ENCODE measurements at places on chromosomes 12 and 14.
A peak's percentile ranks its signal among the peaks of the same experiment; 100 is the strongest.

DNA sequence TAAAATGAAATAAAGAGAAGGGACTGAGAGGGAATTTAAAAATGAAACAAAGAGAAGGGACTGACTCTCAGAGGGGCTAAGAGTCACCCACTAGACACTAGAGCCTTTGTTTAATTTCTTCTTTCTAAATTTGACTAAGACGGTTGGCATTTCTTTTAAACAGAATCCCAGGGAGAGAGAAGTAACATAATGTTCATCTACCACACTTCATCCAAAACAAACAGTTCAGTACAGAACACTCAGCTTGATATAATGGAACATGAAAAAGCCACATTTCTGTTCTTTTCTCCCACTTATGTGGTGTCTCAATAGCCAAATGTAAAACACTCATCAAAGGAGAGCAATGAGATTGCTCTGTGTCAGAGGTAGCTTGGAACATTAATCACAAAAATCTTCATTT, 10.1 kb upstream of the NT5DC3 start:
- no peak for DNase-seq

DNA sequence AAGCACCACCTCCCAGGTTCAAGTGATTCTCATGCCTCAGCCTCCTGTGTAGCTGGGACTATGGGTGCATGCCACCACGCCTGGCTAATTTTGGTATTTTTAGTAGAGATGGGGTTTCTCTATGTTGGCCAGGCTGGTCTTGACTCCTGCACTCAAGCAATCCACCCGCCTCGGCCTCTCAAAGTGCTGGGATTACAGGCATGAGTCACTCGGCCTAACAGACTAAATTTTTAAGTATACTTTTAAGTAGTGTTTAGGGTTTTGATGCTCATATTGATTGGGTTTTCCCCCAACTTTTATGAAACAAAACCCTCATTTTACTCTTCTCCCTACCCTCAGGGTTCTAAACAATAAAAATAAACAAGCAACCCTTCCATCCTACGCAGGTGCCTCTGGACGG, 5.5 kb downstream of the MYO1A start:
- no peak for DNase-seq

DNA sequence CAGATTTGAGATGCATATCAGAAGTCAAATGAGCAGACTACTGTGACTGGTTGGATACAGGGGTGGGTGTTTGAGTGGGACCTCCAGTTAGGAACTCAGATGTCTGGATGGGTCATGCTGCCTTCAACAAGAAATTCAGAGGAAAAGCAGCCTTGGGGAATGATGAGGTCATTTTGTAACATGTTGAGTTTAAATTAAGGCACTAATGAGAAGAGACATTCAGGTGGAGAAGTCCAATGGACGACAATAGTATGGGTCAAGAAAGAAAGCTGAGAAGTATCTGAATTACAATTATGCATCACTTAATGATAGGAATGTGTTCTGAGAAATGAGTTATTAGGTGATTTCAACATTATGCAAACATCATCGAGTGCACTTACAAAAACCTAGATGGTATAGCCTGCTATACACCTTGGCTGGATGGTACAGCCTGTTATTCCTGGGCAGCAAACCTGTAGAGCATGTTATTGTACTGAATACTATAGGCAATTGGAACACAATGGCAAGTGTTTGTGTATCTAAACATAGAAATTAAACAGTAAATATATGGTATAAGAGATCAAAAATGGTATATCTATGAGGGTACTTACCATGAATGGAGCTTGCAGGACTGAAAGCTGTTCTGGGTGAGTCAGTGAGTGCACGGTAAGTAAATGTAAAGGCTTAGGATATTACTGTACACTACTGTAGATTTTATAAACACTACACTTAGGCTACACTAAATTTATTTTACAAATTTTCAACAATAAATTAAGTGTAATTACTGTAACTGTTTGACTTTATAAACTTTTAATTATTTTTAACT, 414.7 kb downstream of the RAD51B start:
- no peak for DNase-seq

DNA sequence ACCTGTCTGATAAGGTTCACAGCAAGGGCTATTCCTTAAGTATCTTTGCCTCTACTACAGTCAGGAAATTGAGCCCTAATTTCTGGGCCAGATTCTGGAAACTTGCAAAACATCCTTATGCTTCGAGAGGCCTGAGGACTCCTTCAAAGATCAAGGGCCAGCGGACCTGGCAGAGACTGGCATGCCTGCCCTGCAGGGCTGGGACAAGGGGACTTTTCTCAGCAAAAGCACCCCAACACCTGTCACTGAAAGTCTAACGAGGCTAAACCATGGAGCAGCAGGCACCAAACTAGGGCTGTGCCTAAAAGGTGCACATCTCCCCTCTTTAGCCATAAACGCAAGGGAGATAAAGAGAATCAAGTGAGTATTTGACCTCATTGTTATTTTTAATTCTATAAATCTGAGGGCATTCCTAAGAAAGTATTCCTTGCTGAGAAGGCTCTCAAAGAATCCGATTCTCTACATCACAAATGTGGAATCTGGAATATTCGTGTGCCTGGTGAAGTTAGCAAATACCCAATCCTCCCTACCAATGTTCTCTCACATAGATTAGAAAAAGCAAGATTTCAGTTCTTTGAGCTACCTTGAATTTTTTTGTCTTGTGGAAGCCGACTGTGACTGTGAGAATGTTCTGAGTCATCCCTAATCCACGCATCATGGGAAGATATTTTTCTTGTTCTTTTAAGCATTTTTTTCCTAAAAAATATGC, 328.2 kb upstream of the NOVA1 start:
- no peak for DNase-seq

- DNase-seq = peak; percentile 22
These were observed 32.2 kb downstream of the SUSD6 start for GRCh38 chr14:69643430-69644200.

DNA sequence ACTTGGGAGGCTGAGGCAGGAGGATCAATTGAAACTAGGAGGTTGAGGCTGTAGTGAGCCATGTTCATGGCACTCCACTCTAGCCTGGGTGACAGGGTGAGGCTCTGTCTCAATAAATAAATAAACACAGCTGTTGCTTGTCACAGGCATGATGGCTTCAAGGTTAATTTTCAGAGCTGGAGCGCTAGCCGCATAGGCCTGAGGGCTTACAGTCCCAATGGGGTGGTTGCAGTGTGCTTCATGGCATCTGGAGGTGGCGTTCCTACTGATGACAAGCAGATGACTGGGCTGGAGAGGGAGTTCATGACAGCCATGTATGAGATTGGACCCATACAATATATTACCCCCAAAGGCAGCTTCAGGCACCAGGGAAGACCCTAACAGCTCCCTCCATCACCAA, 1.6 kb upstream of the FMNL3 start:
- DNase-seq = no peak

GRCh38 chr12:93825931-93826555, 148.9 kb downstream of the CRADD start:
- no peak for DNase-seq

DNA sequence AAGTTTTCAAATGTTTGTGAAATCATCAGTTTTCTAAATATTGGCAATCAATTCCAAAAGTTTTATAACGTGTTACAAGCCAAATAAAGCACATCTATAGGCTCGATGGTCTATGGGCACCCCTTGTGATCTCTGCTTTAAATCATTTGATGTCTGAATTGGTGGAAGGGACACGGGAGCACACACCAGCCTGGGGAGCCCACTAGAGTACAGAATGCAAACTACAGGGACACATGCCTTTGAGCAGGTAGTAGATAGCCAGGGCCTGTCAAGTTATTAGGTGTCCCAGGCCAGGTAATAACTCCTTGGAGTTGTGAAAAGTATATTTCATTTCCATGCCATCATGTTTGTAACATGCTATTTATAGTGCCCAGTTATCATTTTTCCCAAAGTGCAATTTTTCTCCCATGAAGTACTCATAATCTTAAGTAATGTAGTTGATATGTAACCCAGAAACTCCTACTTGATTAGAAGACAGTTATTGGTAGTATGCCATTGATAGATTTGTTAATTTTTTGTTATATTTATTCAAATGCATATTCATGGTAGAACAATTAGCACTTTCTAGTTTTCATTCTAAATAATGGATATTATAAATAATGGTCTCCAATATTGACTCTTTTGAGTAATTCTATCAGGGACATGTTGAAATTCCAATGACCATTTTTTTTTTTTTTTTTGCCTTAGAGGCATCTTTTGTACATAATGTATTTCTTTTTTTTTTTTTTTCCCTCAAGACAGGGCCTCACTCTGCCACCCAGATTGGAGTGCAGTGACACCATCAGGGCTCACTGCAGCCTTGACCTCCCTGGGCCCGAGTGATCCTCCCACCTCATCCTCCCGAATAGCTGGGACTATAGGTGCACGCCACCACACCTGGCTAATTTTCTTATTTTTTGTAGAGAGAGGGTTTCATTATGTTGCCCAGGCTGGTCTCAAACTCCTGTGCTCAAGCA, 96.9 kb upstream of the FGD4 start:
- DNase-seq = no peak

GRCh38 chr14:77092676-77093075, 5.4 kb upstream of the CIPC start:
- DNase-seq = no peak

GRCh38 chr14:44099743-44100488, 407.2 kb downstream of the FSCB start:
- no peak for DNase-seq

DNA sequence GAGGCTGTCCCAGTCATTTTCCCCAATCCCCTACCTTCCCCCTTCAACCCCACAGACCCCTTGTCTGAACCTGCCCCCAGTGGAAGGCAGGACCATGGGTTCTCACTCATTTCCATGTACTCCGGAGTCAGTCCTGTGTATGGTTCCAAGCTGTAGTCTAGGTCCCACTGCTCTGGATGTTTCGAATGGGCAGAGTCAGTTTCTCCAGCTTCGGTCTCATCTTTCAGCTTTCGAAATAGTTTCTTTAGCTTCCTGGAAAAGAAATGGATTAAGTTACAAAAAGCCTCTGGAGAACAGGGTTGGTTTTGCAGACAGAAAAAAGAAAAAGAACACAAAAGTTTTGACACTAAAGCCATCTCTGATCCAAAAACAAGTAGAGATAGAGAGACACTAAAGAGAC, 167.5 kb downstream of the NTF3 start:
- no peak for DNase-seq

DNA sequence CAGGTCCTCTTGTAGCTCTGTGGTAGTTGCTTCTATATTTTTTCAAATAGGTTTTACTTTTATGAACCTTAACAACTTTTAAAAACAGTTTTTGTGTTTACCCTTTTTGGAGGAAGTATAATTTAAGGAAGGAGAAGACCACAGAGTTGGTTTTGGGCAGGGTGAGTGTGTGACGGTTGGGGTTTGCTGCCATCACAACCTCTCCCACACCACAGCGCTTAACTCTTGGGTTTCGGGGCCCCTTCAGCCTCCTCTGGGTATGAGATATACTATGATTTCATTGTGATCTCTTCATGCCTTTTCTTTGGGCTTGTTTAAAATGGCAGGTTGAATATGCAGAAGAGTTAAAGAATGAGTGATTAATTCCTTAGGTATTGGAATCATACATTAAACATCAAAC, 228.7 kb upstream of the CRY1 start:
- DNase-seq = no peak

- no peak for DNase-seq
These were observed 2.7 kb upstream of the KLC1 start for GRCh38 chr14:103626146-103626850.

DNA sequence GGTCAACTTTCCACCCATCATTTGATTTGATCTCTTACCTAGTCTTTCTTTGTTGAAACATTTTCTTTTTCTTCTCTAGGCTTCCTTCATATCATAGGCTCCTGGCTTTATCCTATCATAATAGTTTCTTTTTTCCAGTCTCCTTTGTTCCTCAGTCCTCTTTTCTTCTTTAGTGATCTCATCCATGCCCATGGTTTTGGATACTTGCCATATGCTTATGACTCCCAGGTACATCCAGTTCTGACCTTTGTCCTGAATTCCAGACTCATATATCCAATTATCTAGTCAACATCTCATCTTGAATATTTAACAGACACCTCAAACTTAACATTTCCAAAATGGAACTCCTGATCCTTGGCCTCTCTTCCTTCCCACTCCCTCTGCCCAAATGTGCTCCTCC, 36.1 kb upstream of the KRAS start:
- no peak for DNase-seq

DNA sequence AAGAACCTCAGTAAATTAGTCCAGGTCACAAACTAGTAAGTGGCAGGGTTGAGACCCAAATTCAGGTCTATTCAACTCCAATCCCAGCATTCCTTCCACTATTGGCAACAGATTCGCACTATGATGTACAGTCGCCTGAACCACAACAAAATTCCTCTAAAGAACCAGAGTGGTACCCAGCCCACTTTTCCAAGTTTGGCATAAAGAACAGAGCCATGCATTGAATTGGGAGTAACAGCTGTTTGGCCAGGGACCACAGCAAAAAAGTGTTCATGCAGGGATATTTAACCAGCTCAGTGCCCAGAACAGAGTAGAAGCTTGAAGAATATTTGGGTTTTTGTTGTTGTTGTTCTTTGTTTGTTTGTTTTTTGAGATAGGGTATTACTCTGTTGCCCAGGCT, 9.7 kb downstream of the TC2N start:
- no peak for DNase-seq

DNA sequence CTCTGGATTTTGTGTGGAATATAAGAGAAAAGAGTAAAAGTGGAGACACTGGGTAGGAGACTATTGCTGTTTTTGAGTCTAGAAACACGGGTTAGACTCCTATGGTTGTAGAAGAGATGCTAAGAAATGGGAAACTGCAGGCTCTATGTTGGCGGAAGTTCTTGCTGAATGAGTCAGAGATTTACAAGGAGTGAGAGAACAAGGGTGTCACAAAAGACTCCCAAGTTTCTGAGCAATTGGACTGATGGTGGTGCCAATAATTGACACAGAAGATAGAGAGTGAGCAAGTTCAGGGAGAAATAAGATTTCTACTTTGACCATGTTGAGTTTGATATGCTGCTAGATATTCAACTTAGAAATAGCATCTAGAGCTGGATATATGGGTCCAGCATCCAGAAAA, 2.6 kb upstream of the PRKD1 start:
- no peak for DNase-seq

DNA sequence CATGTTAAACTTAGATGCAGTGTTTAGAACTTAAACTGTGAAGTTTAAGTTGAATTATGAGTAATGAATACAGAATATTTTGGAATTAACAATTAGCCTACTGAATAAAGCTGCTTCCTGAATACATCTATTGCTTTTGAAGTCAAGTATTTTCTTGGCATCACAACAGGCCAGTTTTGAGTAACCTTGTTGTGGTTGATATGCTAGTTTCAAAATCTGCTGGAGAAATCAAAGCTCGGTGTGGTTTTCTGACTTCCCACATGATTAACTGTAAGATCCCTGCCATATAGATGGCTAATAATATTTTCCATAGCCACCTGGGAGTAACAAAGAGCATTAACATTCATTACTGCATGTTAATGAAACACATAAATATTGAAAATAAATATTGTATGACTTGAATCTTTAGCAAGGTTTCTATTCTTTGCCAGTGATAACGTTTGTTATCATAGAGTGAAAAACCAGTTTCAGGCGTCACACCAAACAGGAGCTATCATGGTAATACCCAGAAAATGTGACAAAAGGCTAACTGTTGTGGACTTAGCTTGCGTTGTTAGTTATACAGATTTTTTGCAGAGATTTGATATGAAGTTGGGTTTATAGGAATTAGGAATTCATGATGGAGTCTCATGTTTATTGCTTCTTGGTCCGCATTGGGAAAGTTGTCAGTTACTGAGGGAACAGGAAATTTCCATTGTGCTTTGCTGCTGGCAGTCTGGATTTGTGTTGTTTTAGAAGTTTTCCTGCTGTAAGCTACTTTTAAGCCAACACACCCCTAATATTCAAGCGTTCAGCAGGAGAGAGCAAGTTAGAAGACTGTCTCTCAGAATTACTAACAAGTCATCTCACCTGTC, 32.1 kb downstream of the PPFIBP1 start:
- DNase-seq = no peak

- no peak for DNase-seq
These were observed 6.9 kb upstream of the TSPAN8 start for GRCh38 chr12:71164568-71165197.

All from stimulated activated CD8-positive, alpha-beta memory T cell treated with anti-CD3 and anti-CD28 coated beads, Interleukin-15, amount 100 ng/mL, for 24 hours (primary cell).